ENCODE measurements at places on chromosomes 7 and 10.

- DNase-seq: no peak
Observed at GRCh38 chr10:70260259-70260658, 23.5 kb downstream of the NPFFR1 start.

GRCh38 chr7:140696024-140696679 is 356 bp upstream of the NDUFB2 start:
- DNase-seq: peak; percentile 82

- no peak for DNase-seq
Observed at GRCh38 chr7:104862719-104863118, 151.3 kb upstream of the KMT2E start.

DNA sequence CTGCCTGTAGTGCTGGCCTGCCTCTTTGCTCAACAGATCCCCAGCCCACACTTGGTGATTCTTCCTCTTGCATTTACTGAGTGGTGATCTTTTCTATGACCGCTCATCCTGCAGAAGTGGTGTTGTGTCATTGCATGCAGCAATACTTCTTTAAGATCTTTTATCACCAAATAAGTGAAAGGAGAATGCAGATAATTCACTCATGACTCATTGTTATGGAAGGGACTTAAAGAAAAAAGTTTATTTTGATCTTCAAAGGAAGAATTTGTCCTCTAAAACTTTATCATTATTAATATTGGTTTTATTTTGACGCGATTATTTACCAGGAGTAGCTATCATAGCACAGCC is 489.1 kb upstream of the CELF2 start:
- no peak for DNase-seq

GRCh38 chr7:101466871-101467270 is 104.2 kb downstream of the COL26A1 start:
- DNase-seq: no peak

DNA sequence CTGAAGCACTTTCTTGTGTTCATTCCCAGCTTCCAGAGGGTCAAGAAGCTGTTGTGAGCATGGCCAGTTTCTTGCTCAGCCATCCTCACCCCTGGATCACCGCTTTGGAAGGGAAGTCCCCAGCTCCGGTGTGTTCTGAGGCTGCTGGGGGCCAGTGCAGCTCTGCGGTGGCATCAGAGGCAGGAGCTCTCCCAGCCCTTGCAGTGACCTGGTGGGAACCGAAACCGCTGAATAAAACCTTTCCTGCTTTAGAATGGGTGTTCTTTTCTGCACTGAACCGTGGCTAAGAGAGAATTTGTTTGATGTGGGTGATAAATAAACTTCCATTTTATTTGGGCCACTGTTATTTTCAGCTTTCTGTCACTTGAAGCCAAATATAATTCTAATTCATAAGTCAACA is 450.9 kb upstream of the VSTM2A start:
- DNase-seq: no peak

DNA sequence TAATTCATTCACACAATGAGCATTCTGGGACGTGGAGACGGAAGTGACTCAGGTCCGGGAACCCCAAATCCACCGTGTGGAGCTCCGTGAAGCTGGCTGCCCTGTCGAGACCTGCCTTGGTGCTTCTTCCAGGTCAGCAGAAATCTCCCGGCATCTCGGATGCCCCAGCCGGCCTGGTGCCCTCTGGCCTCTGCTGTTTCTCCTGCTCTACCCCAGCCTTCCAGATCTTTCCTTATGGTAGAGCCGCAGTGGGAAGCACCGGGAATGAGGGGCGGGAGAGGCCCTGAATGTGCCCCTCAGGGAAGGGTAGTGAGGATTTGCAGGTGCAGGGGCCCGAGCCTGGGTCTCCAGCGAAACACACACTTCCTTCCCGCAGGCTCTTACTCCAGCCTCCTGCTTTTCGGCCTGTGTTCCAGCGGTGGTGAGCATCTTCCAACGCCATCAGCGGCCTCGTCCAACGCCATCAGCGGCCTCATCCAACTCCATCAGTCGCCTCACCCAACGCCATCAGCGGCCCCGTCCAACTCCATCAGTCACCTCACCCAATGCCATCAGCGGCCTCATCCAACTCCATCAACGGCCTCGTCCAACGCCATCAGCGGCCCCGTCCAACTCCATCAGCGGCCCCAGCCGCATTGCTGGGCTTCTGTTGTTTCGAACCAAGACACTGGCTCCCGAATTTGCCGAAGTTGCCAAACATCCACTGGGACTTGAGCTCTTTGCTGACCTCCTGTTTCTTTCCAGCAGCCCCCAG is 57.1 kb upstream of the PDGFA start:
- DNase-seq: no peak

GRCh38 chr7:99024066-99024465 is 119.8 kb downstream of the SMURF1 start:
- DNase-seq: peak; percentile 65

DNA sequence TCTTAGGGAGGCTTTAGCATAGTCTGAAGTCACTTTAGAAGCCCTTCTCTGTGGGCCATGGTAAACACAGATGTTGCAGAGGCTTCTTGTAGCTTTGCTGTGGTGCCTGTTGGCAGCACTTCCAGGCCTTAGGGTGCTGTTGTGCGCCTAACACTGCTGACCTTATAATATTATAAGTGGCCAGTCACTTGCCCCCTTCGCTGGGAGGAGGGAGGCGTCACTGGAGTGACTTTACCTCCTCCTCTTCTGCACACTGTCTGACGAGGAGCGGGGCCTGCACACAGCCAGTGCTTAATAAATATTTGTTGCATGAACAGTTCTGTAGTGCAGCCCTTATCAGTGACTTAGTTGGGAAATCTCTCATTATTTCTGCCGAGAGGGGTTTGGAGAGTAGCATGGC is 63.3 kb downstream of the WDR37 start:
- DNase-seq: no peak

DNA sequence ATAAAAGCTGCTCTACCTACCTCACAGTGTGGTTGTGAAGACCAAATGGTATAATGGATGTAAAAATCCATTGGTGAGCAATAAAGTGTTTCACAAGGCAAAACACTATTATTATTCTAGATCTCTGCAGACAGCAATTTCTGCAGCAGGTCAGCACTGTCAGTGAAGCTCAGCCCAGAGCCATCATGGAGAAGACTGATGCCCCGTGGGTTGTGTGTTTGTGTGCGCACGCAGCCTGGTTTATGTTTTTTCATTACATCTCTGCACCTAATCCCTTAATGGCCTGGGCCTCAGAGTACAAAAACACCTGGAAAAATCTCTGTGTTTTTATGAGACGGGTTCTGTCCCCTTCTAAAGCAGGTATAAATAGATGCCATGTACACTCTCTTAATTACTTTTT is 64.2 kb downstream of the PARP12 start:
- DNase-seq: no peak

- no peak for DNase-seq
Observed at GRCh38 chr10:72418679-72419078, 64.0 kb upstream of the DNAJB12 start.

GRCh38 chr7:52146871-52147634 is 830.4 kb upstream of the COBL start:
- DNase-seq: no peak

DNA sequence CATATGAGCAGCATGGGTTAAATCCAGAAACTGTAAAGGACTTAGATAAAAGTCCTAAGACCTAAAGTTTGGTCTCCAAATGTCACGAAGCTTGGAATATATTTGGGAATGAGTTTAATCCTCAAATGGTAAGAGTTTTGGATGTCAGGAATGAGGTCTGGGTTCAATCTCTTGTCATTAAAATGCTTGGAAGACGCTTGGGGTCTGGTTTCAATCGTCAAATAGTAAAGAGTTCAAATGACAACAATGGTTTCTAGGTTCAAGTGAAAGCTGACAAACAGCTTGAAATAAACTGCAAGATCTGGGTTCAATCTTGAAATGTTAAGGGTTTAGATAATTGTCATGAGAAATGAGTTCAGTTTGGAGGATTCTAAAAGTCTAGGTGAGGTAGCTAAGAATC is 385.5 kb upstream of the HPS1 start:
- no peak for DNase-seq

GRCh38 chr10:113455947-113456346 is 96.9 kb upstream of the HABP2 start:
- no peak for DNase-seq

DNA sequence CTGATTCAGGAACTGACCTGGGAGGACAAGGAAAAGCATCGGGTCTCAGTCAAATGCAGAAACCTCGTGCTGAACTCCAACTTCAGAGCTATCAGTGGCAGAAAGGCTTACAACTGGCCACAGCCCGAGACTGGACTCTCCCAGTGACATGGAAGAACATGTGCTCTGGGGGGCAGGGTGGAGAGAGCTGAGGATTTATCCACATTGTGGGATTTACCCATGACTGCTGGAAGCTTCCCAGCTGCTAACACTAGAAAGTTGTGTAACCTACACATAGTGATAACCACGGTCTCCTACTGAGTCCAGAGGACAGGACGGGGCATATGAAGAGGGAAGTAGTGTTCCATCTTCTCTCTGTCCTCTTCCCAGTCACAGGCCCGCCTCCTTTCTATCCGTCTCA is 103.4 kb downstream of the ITIH5 start:
- DNase-seq: no peak

DNA sequence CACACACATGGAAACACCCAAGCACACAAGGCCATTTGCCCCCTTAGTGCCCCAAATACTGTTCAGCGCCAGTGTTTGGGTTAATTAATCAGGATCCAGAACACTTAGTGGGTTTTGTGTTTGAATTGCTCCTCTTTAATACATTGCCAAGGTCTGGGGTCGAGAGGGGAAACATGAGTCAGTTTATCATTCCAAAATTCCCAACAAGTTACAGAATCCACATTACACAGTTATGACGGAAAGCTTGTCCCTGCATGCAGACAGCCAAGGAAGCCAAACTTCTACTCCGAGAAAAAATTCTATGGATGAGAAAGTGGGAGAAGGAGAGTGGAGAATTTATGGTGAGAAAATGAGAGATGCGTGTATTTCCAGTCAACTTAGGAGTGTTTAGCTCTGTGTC is 189.0 kb downstream of the NPSR1 start:
- DNase-seq: no peak

GRCh38 chr10:113503930-113504329 is 48.9 kb upstream of the HABP2 start:
- no peak for DNase-seq

DNA sequence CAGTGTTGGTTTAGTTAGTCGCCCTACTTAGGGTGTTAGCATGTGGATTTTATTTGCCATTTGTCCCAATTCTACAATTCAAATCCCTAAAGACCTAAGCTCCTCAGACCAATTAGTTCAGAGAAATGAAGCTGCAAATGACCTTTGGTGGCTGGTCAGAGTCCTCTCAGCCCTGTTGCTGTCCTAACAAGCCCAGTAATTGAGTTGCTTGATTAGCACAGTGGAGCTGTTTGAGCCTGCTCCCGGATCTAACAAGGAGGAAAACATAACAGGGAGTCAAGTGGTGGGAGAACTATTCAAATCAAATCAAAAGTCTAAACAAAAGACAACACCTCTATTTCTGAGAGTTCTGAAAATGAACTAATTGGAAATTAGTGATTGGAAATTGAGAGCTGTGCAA is 22.1 kb downstream of the ZDHHC6 start:
- DNase-seq: no peak

- no peak for DNase-seq
Observed at GRCh38 chr7:111409714-111410422, 152.4 kb downstream of the IMMP2L start.

- no peak for DNase-seq
Observed at GRCh38 chr7:150420242-150420641, 30.2 kb upstream of the GIMAP8 start.

- peak; percentile 40 for DNase-seq
Observed at GRCh38 chr7:98341106-98341505, 59.6 kb downstream of the BRI3 start.

- DNase-seq: no peak
Observed at GRCh38 chr7:129434675-129435318, 565 bp downstream of the STRIP2 start.

GRCh38 chr10:61605221-61605620 is 57.5 kb upstream of the CABCOCO1 start:
- DNase-seq: no peak

- no peak for DNase-seq
Observed at GRCh38 chr7:55427800-55428199, 62.7 kb downstream of the LANCL2 start.

GRCh38 chr10:19209319-19209718 is 160.7 kb downstream of the MALRD1 start:
- no peak for DNase-seq

DNA sequence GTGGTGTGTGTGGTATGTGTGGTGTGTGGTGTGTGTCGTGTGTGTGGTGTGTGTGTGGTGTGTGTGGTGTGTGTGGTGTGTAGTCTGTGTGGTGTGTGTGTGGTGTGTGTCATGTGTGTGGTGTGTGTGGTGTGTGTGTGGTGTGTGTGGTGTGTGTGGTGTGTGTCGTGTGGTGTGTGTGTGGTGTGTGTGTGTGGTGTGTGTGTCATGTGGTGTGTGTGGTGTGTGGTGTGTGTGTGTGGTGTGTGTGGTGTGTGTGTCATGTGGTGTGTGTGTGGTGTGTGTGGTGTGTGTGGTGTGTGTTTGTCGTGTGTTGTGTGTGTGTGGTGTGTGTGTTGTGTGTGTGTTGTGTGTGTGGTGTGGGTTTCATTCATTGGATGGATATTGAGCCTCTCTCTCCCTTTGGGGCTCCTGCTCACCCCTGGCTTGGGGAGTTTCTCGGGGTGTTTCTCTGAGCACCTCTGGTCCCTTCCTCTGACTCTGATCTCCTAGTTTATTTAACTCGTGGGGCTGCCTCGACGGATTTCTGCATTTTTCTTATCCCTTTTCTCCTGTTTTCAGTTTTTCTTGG is 145.8 kb downstream of the DNAJB6 start:
- DNase-seq: no peak

GRCh38 chr10:123357421-123357930 is 203.3 kb downstream of the BUB3 start:
- no peak for DNase-seq

DNA sequence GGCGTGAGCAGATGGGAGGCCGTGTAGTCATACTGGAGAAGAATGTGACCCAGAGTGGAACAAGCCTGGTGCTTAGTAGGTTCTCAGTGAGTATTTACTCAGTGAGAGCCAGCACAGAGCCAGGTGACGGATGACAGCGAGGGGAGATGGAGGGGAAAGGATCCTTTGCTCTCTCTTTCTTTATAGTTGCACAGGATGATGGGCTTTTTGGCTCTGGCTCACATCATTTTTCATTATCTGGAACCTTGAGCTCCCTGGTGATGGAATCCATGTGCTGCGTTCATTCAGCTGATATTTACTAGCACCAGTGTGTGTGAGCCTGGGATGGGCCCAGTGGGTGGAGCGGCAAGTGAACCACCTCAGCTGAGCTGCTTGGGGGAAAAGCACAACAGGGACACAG is 17.2 kb downstream of the BTBD16 start:
- DNase-seq: no peak

- no peak for DNase-seq
Observed at GRCh38 chr10:13347043-13347499, 1.0 kb downstream of the SEPHS1 start.

- DNase-seq: no peak
Observed at GRCh38 chr10:62635127-62635526, 169.4 kb upstream of the ADO start.

DNA sequence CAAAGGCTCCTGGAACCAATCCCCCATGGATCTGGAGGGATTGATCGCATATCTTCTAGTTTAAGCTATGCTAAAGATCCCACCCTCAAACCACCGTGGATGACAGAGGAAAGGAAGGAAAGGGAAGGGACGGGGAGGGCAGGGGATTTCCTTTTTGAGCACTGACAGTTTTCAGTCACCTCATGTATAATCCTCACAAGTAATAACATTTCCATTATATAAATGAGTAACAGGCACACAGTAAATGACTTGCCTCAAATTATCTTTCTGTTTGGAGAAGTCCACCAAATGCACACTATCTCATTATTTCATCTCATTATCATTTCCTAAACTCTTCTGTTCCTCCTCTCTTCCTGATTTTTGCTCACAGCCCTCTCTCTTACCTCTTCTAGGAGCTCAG is 127.1 kb upstream of the AOAH start:
- DNase-seq: no peak
